ENCODE measurements at places on chromosomes 6 and 20.
A peak's percentile ranks its signal among the peaks of the same experiment; 100 is the strongest.

DNA sequence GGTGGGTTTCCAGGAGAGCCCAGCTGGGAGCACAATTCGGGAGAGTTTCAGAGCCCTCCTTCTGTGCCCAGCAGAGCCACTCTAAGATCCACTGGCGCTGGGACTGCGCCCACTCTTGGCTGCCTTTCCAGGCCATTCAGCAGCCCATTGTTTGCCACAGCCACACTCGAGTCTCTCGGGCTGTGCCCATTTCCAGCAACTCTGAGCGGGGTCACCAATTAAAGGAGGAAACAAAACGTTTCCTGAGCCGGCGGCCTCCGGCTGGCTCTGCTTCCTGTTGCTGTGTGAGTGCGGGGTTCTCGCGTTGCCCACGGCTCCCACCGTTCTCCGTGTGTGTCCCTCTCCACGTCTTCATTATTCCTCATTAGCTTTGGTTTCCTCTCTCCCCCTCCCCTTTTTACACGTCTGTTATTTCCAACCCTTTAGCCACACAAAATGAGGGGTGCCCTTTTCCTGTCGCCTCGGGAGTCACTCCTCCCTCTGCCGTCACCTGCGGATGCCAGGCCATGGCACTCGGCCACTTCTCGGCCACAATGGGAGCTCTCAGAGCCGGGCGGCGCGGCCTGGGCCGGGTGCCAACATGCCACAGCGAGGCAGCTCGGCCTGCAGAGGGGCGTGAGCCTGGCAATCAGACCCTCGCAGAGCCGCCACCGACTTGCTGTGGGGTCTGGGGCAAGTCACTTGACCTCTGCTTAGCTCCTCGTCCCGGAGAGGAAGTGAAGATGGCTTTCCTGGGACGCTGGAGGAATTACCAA is 94.3 kb upstream of the NKX2-2 start:
- no peak for DNase-seq

DNA sequence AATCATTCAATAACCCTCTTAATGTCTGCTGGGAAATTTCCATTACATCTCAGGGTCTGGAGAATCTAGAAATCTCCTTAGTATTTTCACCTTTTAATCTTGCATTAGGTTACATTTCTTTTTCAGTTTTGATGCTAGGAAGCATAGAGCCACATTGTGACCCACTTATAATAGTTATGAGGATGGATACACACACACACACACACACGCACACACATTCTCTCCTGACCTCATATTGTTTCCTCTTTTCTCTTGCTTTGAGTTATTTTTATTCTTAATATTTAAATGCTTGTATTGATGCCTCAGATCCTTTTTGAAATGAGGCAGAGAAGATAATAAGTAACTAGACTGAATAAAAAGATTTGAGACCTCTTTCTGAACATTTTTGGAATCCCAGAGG is 128.4 kb downstream of the KLHL32 start:
- no peak for DNase-seq

GRCh38 chr6:105280033-105280432 is 100.2 kb upstream of the POPDC3 start:
- no peak for DNase-seq

- DNase-seq = no peak
Measured at GRCh38 chr20:52251827-52252226, 60.2 kb upstream of the ZFP64 start.

GRCh38 chr6:147057188-147057587 is 147.0 kb upstream of the STXBP5 start:
- no peak for DNase-seq

DNA sequence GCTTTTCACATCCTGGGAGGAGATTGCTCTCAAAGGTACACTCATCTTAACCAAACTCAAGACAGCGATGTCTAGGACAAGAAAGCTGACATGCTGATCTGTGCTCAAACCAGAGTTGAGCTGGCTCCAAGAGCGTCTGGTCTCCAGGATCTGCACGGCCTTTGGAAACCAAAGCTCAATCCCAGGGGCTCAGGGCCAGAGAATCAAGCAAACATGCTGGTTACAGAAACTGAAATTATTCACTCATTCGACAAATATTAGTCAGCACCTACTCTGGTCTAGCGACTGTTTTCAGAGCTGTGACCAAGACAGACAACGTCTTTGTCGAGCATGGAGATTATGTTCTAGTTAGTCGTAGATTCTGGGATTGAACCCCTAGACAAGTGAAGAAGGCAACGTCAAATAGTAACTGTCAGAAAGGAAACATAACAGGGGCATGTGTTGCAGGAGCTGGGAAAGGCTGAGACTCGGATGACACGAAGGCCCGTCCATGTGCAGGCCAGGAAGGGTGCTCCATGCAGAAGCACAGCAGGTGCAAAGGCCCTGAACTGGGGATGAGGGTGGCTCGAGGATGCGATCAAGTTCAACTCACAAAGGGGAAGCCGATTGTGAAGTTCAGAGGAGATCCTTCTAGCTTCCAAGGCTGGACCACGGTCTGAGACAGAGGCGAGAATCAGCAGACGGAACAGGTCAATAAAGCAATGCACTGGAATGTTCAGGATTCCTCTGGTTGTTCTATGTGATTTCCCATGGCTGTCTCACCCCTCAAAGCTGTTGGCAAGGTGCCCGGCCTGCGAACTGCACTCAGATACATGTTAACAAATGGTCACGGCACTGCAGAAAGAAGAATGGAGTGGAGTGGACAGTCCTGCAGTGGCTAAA is 12.5 kb upstream of the PCK1 start:
- no peak for DNase-seq

- peak; percentile 91 for DNase-seq
Measured at GRCh38 chr20:35767683-35768481, 3.9 kb upstream of the PHF20 start.

DNA sequence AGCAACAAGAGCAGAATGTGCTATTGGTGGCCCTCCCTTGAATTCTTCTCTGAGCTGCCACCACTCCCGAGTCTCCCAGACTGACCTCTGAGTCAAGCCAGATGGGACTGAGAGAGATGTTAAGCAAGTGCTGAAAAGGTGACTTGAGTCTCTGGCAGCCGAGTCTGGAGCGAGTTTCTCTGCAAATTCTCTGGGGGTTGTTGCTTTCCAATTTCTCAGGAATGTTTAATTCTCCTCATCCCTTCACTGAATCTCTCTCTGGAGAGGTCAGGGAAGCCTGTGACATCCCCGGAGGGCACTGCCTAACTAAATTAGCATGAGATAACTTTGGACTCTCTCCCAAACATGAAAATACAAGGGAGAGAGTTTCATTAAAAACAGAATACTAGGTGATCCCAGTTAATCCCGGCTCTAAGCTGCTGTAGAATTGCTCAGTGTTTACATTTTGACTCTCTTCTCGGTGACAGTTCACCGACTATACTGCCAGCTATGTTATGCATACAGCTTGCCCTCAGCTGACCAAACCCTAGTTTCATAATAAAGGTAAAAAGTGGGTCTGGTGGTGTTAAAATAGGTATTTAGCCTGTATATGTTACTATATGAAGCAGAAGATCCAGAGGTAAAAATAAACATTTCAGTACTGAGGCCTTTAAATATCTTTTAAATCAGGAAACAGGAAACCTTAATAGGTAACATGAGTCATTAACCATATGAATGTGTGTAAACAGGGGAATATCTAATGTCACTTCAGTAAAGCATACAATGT is 157.9 kb downstream of the FOXC1 start:
- no peak for DNase-seq

DNA sequence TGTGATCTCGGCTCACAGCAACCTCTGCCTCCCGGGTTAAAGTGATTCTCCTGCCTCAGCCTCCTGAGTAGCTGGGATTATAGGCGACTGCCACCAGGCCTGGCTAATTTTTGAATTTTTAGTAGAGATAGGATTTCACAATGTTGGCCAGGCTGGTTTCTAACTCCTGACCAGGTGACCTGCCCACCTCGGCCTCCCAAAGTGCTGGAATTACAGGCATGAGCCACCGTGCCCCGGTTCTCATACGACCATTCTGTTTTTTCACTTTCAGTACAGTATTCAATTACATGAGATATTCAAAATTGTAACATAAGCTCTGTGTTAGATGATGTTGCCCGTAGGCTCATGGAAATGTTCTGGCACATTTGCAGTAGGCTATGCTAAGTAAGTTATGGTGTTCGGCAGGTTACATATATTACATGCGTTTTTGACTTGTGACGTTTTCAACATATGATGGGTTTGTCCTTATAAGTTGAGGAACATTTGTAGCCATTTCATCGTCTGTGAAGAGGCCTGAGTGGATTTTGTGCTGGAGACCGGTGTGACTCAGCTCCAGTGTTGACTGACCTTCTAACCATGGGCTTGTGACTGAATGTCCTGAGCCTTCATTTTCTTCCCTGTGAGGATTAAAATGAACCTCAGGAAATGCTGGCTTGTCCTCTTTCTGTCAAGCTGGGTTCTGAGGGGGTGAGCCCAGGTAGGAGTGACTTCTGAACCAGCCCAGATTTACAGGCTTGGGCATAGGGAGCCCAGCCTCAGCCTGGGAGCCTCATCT is 12.2 kb downstream of the PPARD start:
- DNase-seq = no peak

DNA sequence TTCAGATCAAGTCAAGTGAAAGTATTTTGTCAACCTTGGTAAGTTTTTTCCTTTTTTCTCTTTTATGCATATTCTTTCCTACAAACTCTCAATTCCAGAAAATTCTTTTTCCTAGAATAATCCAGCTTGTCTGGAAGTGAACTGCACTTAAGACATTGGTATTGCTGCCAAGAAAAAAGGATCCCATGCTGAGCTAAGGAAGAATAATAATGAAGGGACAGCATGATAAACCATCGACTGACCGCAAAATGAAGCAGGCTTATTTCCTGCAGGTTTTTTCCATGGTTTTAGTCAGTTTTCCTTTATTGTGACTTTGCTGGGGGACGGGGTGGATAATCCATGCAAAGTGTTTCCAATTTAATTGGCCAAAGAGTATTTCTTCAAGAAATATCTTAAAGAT is 857.6 kb upstream of the SLC35B3 start:
- DNase-seq = no peak

DNA sequence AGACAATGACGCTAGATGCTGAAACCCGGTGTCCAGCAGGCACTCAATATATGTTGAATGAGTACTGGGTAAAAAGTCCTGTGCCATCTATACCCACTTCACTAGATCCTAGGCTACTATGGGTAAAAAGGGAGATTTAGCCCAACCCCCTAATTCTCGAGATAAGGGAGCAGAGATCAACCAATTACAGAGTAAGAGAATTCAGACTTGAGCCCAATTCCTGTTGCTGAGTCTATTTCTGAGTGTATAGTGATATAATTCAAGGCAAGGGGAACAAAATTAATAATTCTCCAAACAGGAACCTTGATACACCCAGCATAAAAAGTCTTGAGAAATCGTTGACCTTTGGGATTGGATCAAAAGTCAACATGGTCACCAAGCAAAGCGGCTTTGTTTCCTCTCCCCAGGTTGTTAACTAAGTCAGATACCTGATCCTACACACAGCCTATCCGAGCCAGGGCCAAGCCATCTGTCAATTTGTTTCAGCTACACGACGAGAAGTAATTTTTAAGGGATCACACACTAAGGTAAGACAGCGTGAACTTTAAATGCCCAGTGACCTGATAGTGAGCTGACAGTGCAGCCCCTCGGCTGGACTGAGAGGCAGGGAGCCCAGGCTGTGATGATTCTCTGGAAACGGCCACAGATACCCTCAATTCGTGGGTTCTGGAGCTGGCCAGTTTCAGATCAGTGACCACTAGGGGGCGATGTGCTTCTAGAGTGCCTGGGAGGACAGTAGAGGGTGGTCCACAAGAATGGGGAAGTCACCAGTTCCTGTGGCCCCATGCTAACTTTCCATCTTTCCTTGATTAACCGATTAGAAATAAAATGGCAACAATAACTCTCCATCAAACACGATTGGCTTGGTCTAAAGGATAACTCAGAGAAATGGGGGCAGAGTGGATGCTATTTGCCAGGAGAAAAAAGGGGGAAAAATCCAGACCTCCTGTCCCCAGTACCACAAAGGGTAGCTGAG is 46.2 kb downstream of the SLC22A23 start:
- peak; percentile 50 for DNase-seq

DNA sequence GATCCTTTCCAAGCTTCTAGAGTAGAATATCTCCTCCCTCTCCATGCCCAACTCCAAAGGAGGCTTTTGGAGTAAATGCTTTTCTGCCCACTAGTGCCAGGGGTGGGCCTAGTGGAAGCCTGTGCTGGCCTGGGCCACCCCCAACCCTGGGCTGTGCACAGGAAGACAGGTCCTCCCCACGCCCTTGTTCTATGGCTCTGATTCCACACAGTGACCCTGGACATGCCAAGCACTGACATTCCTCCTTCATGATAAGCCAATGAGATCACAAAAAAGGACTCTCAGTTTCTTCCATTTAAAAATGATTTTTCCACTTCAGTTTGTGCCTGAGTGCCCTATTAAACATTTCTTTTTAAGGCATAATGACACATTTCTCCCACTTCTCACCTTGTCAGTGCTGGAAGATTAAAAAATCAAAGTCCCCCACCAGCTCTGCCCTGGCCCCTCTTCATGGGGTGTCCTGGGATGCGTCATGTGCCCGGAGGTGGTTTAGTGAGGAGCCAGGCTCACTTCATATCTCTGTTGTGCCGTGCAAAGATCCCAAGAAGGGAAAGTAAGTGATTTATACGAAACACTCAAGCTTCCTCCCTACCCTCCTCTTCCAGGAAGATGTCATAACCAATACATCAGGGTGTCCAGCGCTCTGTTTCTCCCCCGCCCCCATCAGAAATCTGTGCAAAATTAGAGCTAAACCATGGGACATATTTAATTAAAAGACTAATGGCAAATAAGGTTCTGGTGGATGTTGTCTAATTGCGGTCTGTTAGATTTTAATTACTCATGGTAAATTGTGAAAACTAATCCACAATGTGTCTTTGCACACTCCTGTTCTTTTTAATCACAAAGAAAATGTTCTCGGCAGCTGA is 255.0 kb downstream of the NRN1 start:
- no peak for DNase-seq

- no peak for DNase-seq
Measured at GRCh38 chr6:35154262-35154661, 13.1 kb upstream of the TCP11 start.

DNA sequence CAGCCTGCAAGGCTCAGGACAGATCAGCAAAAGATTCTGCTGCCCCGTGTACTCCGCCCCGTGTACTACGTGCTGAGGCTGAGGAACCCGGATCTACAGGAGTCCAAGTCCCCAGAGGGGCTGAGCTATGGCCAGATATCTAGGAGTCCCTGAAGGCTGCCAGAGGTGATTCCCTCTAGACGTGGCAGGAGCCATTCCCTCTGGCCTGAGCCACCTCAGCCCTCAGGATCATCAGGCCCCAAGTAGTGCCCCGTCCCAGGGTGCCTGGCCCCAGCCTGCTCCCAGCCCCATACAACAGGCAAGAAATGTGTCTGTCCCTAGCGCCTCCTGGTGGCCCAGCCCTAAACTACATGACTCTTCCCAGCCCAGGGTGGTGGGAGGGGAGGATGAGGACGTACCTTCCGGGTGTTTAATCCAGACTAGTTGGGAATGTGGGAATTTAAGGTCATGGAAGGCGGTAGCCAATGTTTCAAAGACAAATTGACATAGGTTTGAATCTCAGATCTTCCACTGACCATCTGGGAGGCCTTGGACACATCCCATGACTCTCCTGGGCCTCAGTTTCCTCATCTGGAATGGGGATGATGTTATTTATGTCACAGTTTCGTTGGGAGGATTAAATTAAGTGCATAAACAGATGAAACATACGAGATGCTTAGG is 49.4 kb upstream of the PTPN1 start:
- no peak for DNase-seq

GRCh38 chr6:9186148-9186547 is 750.8 kb upstream of the SLC35B3 start:
- DNase-seq = no peak

Measured in glomerular endothelial cell (primary cell).